ENCODE measurements at places on chromosomes 3 and 15.

DNA sequence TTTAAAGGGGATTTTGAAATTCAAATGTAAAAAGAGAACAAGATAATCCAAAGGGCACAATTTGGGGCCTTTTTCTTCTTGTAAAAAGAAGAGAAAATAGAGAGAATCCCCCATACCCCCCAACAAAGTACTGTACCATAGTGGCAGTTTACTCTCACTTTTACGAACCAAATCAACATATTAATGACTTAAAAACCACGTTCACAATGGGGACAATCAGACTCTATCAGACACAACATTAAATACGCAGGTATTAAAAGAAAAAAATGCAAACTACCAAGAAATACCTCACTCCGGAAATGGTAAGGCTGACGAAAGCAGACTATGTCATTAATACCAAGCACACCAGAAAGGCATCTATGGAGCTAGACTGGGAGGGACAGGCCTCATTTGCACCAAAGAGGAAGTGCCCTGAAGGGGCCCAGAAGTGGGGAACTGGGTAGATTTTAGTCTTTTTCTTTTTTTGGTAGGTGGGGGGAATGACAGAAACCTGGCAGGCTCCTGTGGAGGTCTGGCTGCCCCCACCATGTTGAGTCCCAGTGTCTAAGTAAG, 134.3 kb downstream of the TIGIT start:
- no peak for DNase-seq

- no peak for DNase-seq
These were observed 55.0 kb downstream of the TMEM39A start for GRCh38 chr3:119408243-119408950.

DNA sequence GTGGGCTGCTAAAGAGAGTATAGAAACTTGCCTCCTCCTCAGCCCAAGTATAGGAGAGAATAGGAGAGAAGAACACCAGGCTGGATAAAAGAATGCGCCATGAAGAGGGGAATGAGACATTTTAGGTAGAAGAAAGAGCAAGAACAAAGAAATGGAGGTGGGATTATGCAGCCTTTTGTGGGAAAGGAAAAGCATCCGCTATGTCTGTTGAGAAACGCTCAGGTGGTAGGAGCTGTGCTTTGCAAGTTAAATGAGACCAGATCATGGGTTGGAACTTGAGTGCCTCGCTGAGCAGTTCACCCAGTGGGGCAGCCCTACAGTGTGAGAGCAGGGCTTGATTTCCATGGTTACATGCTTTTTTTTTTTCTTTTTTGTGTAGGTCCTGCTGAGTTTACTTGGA, 11.5 kb upstream of the RTP1 start:
- no peak for DNase-seq

DNA sequence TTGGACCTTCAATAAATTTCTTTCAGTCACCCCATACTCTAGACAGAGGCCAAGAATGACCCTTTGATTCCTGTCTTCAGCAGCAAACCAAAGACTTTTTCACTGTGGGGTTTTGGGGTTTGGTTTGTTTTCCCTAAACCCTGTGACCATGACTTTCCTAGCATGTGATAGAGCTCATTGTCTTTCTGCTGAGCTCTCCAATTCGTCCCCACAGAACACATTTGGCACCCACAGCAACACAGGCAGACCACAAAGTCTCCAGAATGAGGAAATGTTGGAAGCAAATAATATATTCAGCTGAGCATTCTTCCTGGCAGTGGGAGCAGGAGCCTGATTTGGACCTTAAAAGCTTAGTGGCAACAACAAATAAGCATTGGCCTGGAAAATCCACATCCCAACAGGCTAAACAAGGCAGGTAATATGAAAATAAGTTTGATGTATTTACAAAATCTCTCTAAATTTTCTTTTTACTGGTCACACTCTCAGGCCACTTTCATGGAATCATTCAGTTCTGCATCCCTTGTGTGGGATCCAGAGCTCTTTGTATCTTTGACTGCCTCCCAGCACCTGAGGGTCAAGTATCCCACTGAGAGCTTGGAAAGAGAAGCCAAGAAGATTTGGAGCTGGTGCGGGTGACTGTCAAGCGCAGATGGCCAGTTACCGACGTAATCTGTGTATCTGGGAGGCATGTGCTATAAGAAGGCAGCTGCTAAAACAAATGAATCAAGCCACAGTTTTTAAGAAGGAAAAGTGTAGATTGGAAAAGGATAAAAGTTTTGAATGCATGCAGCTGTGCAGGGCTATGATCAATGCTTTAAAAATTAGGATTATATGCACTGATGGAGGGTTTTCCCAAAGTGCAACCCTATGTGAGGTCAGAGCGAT, 36.5 kb upstream of the CPB1 start:
- DNase-seq: no peak

- no peak for DNase-seq
These were observed 185.2 kb upstream of the CFAP20DC start for GRCh38 chr3:59234884-59235633.
